ENCODE measurements at places on chromosomes 12 and 14.

GRCh38 chr12:111150360-111150759, 218.5 kb downstream of the PHETA1 start:
- no peak for DNase-seq

- peak; percentile 89 for DNase-seq
Measured at GRCh38 chr12:42023733-42024494, 120.8 kb downstream of the GXYLT1 start.

GRCh38 chr12:31558521-31558920, 32.4 kb downstream of the DENND5B start:
- DNase-seq, result no peak

DNA sequence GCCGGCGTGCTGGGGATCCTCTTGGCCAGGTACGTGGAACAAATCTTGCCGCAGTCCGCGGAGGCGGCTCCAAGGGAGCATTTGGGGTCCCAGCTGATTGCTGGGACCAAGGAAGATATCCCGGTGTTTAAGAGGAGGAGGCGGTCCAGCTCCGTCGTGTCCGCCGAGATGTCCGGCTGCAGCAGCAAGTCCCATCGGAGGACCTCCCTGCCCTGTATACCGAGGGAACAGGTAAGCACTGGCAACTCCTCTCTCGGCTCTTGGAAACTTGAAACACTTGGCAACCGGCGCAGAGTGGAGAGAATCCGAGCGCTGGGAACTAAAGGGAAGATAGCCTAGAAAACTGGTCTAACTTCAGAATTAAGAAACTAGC, 1.7 kb downstream of the PDE3A start:
- no peak for DNase-seq

GRCh38 chr14:78683206-78683605, 513.0 kb downstream of the NRXN3 start:
- DNase-seq, result no peak

GRCh38 chr12:128056136-128056801, 210.7 kb upstream of the TMEM132C start:
- DNase-seq, result peak; percentile 88

DNA sequence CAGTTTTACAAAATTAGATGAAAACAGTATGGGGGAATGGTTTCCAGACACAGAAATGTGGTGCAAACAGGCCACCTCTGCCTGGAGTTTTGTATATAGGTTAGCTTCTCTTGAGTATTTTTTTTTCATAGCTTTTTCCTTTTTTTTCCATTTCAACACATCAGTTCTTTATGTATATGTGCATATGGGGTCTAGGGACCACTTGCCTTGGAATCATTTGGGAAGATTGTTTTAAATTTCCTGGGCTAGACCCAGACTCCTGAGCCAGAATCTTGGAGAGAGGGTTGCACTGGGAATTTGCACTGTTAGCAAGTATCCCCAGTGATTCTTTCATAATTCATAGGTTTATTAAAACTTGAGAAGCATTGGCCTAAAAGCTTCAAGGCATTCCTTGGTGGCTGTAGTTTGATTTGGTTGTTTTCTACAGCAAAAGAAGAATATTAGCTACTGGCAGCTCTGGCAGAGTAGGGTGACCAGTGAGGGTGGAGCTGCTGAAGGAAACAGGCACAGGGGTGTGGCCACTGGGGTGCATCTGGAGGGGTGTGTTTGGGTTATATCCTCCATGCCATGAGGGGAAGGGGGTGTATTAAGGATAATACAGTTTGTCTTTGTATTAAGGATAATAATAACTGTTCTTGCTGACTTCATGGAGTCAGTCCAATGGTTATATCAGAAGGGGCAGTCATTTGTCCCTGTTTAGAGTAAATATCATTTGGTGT, 22.8 kb downstream of the PPP1R36 start:
- DNase-seq, result no peak

DNA sequence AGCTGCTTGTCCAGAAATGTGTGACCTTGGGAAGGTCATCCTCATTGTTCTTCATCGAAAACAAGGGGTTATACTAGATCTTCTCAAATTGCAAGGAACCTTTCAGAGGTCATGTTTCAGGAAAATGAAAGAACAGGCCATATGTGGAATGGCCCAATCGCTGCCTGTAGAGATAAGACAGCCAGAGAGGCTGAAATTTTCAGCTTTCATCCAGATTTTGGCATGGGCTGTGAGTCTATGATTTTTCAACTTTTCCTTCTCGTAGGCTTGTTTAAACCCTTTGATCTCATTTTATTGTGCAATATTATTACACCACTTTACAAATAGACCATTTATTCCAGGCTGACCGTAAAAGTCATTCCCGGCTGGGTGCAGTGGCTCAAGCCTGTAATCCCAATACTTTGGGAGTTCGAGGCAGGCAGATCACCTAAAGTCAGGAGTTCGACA, 17.1 kb upstream of the ATXN2 start:
- no peak for DNase-seq

- DNase-seq, result peak; percentile 51
Measured at GRCh38 chr12:124680863-124681778, 113.7 kb upstream of the NCOR2 start.

- DNase-seq, result no peak
Measured at GRCh38 chr14:51576879-51577278, 74.8 kb upstream of the FRMD6 start.

DNA sequence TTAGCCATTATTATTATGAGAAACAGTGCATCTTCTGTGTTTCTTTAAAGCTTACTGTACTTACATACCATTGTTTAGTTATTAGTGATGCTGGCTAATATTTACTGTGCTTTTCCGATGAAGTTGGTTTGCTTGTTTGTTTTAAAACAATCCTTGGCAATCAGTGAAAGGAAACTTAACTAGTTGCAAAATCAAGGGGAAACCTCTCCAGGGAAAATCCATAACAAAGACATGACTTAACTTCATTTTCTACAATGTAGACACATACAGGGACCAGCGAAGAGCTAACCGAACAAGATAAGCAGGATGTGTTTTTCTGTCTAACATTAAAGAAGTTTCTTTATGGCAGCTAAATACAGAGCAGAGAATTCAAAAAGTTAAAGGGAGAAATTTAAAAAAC, 102.5 kb upstream of the PARP11 start:
- no peak for DNase-seq

Data from retina (tissue), 1 donor.